Putamen (tissue), 1 donor: ENCODE measurements at places on chromosomes 13 and 19.

- DNase-seq, result no peak
Measured at GRCh38 chr13:65875031-65875430, 1355.1 kb downstream of the PCDH9 start.

- DNase-seq, result no peak
Measured at GRCh38 chr13:42107421-42107820, 59.0 kb downstream of the DGKH start.

- no peak for DNase-seq
Measured at GRCh38 chr19:37505958-37506386, 767 bp upstream of the ZNF793 start.

- no peak for DNase-seq
Measured at GRCh38 chr19:40948580-40949299, 42.3 kb upstream of the CYP2B6 start.

- DNase-seq, result no peak
Measured at GRCh38 chr19:47729468-47729798, 15.9 kb upstream of the NOP53 start.

- no peak for DNase-seq
Measured at GRCh38 chr19:51691584-51692428, 1.3 kb upstream of the SPACA6 start.

- DNase-seq, result no peak
Measured at GRCh38 chr13:42412812-42413483, 141.0 kb downstream of the AKAP11 start.

- DNase-seq, result no peak
Measured at GRCh38 chr13:35179494-35179893, 237.4 kb downstream of the NBEA start.

DNA sequence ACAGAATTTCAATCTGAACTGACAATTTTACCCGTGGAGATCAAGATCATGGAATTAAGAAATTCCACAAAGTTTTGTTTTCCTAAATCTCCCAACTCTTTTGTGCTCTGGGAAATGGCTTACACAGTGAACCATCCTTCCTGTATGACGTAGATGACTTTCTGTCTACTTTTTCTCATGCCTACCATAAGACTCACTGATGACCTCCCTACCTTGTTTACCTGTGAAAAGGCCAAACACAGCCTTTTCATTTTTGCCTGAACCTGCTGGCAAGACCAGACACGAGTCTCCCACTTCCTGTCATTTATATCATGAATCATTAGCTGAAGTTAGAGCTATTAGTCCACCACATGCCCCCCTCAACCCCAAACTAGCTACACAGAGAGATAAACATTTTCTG, 4.6 kb upstream of the KBTBD6 start:
- DNase-seq, result no peak

GRCh38 chr13:105428811-105429210, 1106.7 kb downstream of the EFNB2 start:
- DNase-seq, result no peak

- DNase-seq, result no peak
Measured at GRCh38 chr13:49366841-49367240, 77.0 kb downstream of the CAB39L start.

DNA sequence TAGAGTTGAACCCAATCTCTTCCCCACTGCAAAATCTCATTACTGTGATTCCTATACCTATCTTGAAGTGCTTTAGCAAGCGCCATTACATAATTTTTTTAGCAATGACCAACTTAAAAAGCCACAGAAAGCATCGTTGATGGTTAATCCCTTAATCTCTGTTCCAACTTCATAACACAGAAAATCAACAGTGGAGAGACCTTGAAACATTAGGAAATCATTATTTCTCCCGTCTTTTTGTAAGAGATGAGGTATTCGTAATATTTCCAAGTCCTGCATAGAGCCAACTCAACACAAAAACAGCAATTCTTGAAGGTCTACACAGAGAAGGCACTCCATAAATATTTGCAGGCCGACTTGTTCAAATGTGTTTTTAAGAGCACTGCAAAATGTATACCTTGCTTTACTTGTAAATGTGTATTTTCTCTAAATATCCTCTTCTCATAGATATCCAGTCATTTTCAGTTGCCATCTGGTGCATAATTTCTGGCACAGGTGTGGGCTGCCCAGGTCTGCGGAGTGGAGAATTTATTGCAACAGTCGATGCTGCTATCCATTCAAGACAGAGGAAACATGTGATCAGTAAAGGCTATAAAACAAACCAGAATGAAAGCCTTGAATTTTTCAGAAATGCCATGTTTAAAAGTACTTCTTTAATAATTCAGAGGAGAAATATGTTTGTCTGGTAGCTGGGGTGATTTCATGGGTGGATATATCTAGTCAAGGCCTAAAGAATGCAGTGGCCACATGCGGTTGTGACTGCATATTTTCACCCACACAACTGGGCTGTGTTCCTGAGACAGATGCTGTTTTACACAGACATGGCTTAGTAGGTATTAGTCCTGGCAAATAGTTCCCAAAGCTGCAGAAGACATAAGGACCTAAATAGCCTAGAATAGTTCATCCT, 234.3 kb upstream of the STARD13 start:
- no peak for DNase-seq

DNA sequence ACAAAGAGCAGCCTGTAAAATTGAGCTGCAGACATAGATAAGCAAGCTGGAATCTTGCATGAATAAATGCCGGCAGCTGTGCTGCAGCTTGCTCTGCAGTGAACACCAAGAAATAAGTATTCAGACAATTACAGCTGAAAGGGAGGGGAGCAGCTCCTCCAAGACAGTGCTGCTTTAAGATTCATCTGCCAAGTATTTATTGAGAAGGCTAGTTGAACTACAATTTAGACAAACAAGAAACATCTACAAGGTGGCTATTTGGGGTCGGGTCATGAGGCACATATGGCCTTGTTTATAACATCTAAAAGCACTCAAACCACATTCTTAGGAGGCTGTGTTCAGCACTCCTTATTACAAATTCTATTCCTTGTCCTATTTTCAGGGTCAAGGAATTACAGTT, 34.9 kb downstream of the ZNF726 start:
- DNase-seq, result no peak

DNA sequence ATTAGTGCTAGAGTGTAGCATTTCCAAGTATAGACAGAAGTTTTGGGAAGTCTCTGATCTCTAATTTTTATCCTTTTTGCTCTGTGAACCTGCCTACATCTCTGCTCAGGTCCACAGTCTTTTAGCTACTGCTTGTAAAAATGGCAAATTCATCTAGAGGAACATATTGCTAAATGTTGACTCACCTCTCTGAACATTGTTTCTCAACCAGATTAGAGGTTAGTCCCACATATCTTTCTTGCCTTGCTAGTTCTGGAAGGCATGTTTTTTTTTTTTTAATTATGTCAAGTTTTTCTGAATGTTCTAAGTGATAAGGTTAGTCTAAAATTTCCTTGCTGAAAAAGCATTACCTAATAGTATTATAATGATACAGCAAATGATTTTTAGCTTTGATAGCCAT, 2889.6 kb upstream of the PCDH20 start:
- DNase-seq, result no peak

GRCh38 chr19:43574424-43575155, 737 bp downstream of the XRCC1 start:
- no peak for DNase-seq

GRCh38 chr19:6091771-6092291, 18.5 kb downstream of the RFX2 start:
- peak; percentile 44 for DNase-seq

DNA sequence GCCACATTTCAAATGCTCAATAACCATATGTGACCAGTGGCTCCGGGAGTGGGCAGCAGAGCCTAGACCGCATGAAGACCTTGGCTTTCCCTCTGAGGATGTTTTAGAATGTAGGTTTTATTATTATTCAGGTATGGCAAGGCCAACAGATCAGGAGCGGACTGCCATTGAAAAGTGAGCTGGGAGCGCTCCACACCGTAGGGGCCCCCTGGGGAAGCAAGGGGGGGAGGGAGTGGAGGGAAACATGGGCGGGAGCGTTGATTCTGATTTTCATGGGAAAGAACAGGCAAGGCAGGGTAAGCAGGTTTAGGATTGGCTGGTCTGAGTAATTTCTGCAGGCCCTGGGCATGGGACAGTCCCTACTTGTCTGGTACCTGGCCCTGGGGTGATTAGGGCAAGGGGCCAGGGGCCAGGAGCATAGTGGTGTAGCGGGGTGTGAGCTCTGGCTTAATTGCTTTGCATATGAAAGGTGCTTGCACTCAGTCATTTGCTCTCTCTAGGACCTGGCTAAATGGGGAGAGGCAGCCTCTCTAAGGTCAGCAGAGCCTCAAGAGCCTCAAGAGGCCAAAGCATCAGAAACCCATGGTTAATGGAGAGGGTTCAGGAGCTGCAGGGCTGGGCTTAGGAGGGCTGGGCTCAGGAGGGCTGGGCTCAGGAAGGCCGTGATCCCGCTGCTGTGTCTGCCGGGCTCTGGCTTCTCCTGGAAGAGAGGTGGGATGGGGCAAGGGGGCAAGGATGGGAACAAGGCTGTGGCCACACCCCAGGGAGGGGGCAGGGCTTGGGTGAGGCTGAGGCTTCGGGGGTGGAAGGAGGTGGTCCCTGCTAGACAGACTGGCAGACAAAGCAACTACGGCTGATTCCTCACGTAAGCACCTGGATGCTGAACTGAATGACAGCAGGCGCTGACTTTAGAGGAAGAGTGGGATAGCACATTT, 82.0 kb upstream of the WASF3 start:
- no peak for DNase-seq

DNA sequence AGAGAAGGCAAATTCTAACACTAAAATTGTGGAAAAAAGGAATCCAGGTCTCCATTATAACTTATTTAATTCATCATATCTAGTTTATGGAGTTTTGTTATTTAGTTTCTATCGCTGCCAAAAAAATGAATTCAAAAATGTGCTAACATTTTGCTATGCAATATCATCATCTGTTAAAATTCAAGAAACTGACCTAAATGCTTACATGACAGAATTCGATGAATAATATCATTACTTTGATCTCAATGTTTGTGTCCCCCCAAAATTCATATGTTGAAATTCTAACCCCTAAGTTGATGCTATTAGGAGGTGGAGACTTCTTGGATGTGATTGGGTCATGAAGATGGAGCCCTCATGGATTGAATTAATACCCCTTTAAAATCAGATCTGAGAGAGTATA, 775.0 kb downstream of the PCDH17 start:
- DNase-seq, result no peak

- DNase-seq, result no peak
Measured at GRCh38 chr19:56099638-56100539, 21.2 kb downstream of the ZNF787 start.

DNA sequence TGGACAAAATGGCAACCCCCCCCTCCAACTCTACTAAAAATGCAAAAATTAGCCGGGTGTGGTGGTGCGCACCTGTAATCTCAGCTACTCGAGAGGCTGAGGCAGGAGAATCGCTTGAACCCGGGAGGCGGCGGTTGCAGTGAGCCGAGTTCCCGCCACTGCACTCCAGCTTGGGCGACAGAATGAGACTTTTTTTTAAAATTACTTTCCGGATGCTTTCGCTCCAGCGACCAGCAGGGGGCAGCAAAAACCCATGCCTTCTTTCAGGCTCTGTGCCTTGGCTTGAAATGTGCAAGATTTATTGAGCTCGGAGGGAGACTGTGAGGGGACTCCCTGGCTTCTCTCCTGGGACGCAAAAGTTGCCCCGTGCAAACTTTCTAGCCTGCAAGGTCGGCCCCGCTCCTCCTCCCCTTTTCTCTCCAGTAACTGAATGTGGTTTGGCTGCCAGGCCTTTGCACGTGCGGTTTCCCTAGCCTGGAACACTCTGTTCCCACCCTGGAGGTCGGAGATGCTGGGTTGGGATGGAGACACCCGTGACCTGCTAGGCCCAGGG, 61.4 kb upstream of the NFIC start:
- peak; percentile 47 for DNase-seq

- DNase-seq, result no peak
Measured at GRCh38 chr19:16262618-16263017, 62.0 kb upstream of the KLF2 start.

- DNase-seq, result no peak
Measured at GRCh38 chr13:20399961-20400360, 125.7 kb downstream of the CRYL1 start.

DNA sequence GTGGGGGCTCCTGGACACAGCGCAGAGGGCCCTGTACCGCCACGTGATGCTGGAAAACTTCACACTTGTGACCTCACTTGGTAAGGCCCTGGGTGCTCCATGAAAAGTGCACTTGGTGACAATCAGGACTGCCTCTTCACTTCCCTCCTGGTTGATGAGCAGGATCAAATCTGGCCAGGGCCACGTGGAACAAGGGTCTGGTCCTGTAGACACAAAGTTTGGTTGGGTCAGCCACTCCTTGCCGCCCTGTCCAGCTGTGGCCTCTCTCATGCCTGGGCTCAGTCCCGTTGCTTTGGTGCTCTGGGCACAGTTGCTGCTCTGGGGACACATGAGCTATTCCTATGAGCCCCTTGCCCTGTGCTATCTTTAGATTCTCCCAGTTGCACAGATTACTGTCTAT, 2.3 kb downstream of the ZNF324B start:
- no peak for DNase-seq

DNA sequence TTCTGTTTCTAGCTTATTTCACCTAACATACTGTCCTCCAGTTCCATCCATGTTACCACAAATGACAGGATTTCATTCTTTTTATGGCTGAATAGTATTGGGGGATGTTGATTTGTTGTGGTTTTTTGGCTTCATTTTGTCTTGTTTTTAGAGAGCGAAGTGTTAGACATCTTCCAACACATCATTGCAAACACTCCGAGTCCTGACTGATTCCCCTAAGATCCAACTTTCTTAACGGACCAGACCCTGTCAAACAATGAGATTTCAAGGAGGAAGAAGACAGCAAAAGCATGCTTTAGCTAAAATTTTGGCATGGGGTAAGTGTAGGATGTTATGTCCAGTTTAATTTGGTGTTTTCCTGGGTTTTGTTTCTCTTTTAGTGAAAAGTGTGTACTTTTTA, 3.8 kb upstream of the CASP14 start:
- no peak for DNase-seq

- no peak for DNase-seq
Measured at GRCh38 chr19:6220385-6221191, 59.2 kb downstream of the MLLT1 start.

DNA sequence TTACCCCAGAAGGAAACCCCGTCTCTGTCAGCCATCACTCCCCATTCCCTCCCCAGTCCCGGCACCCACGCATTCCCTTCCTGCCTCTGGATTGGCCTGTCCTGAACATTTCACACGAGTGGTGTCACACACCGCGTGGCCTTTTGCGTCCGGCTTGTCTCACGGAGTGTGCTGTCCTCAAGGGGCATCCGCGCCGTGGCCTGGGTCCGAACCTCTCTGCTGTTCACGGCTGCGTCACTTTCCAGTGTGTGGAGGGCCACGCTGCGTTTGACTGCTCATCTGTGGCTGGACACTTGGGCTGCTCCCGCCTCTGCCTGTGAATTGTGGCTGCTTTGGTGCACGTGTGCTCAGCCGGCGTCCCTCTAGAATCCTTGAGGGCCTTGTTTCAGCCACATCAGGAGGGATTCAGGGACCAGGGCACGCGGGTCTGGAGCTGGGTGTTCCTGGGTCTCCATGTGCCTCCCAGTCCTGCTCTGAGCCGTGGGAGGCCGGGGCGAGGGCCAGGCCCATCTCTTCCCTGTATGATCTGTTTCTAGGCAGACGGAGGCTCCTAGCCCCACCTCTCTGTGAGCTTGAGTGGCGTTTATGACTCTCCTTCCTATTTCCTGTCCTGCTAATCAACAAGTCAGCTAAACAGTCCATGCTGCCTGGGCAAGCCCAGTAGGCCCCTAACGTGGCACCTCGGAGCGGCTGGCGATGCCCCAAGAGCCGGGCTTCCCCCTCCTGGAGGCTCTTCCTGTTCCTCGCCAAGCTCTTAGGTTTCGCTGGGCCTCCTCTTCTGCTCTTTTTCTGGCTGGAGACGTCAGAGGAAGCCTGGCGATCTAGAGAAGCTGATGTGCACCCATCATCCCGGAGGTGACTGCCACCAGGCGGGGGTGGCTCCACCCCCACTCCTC, 8.1 kb downstream of the STK11 start:
- DNase-seq, result peak; percentile 59
